Skeletal muscle tissue (tissue), 5 donors: ENCODE measurements at places on chromosomes 6 and 20. TPM values are rescaled to one million over a fixed set of nuclear protein-coding genes. Genes with fewer than 3 reads are reported as not detected.

TFAP2A gene
- not detected for total RNA-seq

GCNT2 gene
- total RNA-seq = 3.1 TPM

FABP7 gene
- total RNA-seq = not detected

SLC22A7 gene
- not detected for total RNA-seq

UBD gene
- total RNA-seq = 1.6 TPM

HLA-DRB1 gene
- total RNA-seq = 28.7 TPM

CTAGE9 gene
- total RNA-seq = not detected

BTBD3 gene
- 52.2 TPM for total RNA-seq

OR2H2 gene
- not detected for total RNA-seq
